T-helper 2 cell (primary cell): ENCODE measurements at places on chromosomes 4 and X.

DNA sequence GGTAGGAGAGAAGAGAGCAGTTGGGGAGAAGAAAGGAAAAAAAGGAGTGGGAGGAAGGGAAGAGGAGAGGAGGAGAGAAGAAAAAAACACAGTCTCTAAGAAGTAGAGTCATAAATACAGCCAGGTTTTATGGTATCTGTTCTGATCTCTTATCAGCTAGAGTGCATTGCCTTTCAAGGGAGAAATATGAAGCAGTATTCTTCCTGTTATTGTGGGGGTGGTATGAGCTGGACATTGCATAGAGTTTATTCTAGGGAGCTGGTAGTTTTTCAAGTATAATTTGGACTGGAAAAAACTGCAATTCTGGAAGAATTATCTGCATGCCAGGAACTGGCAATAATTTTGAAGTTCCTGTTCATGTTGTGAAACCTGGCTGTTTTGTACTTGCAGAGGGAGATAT, 54.9 kb upstream of the TAB3 start:
- DNase-seq = no peak

- DNase-seq = no peak
Measured at GRCh38 chrX:119503484-119503861, 35.2 kb downstream of the SLC25A5 start.

DNA sequence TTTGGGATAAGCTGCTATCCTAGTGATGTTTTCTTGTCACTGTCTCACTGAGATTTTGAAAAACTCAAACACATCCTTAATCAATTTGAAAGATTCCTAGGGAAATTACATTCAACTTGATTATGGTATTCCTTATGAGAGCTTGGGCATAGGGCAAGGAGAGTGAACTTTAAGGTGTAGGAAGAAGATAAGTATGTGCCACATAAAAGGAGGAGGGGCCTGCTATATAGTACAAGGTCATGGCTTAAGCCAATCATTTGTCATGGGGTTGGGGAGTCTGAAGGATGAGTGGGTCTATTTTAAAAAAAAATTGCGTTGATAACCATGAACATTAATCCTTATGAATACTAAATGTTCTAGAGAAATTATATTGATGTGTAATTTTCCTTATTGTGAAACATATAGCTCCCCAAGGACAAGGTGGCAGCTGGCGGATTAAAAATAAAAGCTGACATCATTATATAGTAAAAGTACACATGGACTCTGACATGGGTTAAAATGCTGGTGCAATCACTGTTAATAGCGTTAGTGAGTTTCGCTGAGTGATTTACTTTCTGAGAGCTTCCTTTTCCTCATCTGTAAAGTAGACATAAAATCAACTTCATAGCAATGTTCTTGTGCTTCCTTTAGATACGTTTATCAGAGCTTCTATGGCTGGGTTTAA, 17.4 kb downstream of the GALNT7 start:
- DNase-seq = no peak

GRCh38 chr4:55351824-55352223, 5.8 kb downstream of the SRD5A3 start:
- no peak for DNase-seq

DNA sequence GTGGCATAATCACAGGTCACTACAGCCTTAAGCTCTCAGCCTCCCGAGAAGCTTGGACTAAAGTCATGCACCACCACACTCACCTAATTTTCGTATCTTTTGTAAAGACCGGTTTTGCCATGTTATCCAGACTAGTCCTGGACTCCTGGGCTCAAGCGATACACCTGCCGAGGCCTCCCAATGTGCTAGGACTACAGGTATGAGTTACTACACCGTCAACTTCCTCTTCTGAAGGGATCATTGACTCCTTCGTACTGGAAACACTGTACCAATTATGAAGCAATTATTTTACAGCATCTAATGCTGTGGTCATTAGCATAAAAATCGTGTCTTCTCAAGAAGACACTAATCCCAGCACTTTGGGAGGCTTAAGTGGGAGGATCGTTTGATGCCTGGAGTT, 35.2 kb downstream of the PDS5A start:
- DNase-seq = no peak

DNA sequence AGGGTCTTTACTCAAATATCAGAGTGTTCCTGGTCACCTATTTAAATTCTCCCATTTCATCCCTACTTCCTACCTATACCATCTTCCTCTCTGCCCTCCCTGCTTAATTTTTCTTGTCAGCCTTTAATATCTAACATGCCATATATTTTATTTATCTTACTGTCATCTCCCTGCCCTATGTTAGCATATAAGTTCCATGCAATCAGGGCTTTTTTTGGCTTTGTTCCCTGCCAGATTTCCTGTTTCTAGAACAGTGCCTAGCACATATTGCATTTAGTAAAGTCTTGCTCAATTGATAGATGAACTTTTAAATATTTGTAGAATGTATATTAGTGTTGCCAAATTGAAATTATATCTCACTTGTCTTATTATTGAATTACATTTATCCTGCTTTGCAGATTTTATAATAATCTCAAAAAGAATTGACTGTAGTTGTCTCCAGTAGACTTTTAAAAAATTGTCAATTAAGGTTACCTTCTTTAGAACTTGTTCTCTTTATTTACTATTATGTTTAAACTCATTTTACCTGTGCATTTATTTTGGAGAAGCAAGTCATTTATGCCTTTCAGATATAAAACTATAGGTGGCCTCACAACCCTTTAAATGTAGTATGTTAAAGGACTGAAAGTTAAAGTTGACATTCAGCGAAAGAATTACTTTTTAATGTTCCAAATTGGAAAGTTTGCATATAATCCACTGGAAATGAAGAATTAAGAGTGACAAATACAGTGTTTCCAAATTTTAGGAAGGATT, 108.2 kb upstream of the BMPR1B start:
- DNase-seq = no peak

- no peak for DNase-seq
Measured at GRCh38 chrX:115949900-115950822, 220.4 kb upstream of the AGTR2 start.

GRCh38 chr4:185920691-185921260, 108.8 kb upstream of the SORBS2 start:
- DNase-seq = no peak

DNA sequence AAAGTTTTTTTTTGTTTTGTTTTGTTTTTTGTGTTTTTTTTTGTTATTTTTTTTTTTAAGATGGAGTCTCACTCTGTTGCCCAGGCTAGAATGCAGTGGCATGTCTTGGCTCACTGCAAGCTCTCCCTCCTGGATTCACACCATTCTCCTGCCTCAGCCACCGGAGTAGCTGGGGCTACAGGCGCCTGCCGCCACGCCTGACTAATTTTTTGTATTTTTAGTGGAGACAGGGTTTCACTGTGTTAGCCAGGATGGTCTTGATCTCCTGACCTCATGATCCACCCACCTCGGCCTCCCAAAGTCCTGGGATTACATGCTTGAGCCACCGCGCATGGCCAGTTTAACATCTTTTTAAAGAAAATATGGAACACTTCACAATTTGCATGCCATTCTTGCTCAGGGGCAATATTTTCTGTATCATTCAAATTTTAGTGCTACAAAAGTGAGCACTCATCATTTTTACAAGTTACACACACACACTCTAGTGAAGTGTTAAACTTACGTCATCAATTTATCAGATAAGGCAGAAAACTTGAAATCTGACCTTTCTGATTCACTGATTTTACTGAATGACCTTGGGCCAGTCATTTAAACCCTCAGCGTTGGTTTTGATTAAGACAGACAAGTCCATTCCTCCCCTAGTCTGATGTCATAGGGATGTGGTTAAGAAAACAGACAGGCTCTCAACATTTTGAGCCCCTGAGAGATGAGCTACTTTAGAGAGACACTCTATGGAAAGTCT, 61.2 kb downstream of the TRIM2 start:
- no peak for DNase-seq

DNA sequence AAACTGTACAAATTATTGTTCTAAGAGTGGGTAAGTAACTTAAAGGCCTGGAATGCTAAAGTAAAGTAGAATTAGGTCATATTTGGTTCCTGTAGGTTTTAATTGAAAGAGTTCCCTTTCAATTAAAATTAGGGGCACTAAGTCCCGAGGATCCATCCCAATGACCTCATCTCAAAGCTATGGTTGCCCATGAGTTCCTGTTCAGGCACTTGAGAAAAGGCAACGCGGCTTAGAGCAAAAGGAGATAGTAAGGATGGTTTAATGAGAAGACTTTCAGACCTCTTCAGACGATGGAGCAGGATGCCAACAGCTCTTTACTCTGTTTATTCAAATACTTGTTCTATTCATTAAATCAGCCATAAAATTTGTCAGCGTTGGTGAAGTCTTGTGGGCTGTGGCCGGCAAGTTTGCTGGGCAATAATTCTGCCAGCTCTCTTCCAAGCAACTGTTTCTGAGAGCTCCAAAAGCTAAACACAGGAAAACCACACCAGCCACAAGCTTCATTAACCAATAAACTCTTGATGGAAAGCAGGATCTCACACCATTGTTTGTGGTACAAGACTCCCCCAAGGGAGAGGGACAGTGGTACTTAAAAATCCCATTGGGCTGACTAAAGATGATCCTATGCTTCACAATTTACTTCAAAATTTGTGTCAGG, 167.4 kb downstream of the COL4A6 start:
- no peak for DNase-seq

DNA sequence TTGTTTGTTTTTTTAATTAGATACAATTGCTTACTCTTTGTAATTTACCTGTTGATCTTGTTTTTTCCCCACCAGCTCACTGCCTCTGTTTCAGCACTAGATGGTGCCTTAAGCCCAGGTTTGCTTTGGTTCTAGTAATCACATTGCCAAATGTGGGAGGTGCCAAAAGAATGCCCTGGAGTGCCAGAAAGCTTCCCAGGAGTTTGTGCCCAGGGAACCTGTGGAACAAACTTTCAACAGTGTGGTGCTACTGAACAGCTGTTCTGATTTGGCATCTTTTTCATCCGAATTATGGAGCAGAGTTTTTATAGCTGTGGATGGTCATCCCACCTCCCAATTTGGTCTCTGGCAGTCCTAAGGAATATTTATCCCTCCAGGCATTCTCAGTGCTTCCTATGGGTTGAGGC, 1000.7 kb downstream of the STIM2 start:
- DNase-seq = no peak

- DNase-seq = no peak
Measured at GRCh38 chr4:129254126-129254525, 158.2 kb downstream of the C4orf33 start.

GRCh38 chrX:10611441-10612090, 8.8 kb downstream of the MID1 start:
- no peak for DNase-seq

GRCh38 chr4:138938366-138938690, 77.3 kb upstream of the NOCT start:
- no peak for DNase-seq

DNA sequence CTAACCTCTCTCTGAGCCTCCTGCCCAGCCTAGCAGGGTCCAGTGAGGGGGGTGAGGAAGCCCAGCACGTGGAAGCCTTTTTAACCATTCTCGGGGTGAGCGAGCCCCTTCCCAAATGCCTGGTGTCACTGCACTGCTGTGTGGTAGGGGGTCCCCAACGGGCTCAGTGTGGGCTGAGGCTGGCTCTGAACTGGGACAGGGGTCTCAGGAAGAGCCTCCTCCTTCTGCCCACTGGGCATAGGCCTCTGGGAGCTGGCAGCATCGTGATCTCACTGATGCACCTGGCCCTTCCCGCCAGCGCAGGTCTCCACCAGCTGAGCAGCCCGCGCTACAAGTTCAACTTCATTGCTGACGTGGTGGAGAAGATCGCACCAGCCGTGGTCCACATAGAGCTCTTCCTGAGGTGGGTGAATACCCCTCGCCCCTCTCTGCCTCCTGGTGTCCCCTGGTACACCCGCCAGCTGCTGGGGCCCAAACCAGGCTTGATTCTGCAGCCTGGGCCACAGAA, 12.6 kb downstream of the HTRA3 start:
- DNase-seq = no peak

DNA sequence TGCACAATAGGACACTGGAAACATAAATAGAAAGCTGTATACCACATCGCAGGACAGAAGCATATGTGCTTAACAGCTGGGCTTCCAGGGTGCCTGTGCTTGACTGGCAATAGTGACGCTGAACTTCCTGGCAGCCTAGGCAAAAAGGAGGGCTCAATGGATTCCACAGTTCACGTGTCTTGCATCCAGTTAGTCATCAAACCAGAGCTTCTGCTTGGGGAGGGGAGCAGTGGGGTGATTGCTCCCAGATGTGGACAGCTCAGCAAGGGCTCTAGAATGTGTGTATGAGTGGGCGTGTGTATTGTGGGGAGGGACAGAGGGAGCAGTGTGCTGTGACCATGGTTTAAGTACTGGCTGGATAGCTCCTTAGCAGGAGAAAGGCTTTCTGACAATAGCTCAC, 2.3 kb downstream of the PRRG3 start:
- no peak for DNase-seq

DNA sequence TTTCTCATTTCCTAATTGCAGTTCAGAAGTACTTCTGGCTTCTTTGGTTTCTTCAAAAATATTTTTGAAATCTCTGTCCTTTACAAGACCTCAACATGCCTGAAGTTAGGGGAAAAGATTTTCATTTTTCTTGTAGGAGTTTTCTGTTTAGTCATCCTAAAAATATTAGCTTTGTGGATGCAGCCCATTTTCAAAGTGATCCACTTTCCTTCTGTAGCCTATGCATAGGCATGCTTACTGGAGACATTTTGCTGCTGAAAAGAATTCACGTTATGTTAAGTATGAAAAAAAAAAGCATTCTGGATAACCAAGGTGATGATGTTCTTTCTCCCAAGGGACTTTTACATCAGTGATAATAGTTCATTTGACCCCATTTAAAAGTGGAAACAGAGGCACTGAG, 245.6 kb downstream of the THOC2 start:
- no peak for DNase-seq

DNA sequence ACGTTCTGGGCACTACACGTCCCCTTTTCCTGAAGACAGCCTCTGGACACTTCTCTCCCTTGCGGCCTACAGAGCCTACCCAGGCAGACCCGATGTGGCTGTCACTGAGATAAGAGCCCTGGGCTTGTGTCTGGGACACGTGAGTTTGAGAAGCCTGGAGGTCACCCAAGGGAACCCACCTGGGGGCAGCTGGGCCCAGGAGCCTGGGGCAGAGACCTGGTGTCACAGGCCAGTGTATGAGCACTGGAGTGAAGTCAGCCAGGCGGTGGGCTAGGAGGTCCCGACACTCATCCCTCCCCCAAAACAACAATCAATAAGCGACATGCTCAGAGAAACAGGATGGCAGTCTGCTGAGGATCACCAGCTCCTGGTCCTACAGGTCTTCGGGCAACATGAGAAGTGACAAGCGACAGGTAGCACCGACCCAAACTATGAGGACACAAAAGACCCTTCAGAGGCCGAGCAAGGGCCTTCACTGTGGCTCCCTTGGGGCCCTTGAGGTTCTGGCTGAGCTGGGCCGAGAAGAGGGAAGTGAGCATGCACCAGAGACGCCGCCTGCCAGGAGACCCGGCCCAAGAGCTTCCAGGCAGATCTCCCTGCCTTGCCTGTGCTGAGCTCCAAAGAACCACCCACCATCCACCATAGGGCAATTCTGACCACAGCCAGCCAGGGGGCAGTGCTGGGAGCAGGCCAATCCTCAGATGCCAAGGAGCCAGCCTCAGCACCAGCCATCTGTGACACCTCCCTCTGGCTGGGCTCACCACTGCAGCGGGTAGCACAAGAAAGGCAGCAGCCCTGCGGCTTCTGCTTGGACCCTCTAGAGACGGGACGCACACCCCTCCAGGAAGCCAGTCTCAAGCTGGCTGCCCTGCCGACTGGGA, 11.0 kb upstream of the DUSP9 start:
- DNase-seq = no peak
